HFFc6 (cell line): ENCODE measurements at places on chromosomes 2 and 18. TPM values are rescaled to one million over a fixed set of nuclear protein-coding genes. Genes with fewer than 3 reads are reported as not detected.

Gene LHCGR
- total RNA-seq: not detected in 3 replicates

- no peak for DNase-seq
Observed at GRCh38 chr2:176173567-176174381, 14.7 kb upstream of the HOXD1 start.

DNA sequence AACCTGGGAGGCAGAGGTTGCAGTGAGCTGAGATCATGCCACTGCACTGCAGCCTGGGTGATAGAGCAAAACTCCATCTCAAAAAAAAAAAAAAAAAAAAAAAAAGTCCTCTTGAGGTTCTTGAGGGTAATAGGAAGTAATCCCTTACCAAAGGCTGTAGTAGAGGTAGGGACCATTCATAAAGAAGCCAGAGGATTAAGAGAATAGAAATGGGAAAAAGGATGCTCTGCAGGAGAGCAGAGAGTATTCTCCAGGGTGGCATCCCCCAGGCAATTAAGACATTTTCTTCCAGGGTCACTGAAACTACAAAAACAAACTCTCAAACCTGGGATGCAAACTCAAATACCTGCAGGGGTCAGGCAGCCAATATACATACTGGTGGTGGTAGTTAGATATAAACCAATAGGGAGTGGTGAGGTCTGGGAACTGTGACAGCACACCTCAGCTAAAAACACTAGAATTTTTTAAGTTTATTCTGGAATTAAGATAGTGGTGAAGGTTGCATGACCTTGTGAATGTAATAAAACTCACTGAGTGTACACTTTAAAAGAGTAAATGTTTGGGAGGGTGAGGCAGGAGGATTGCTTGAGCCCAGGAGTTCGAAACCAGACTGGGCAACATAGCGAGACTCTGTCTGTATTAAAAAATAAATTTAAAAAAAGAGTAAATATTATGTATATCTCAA, 24.7 kb downstream of the RAPH1 start:
- DNase-seq: no peak

Gene MYO5B
- total RNA-seq: 0.17 to 0.28 TPM in 2 of 3 replicates, not detected in the other

DNA sequence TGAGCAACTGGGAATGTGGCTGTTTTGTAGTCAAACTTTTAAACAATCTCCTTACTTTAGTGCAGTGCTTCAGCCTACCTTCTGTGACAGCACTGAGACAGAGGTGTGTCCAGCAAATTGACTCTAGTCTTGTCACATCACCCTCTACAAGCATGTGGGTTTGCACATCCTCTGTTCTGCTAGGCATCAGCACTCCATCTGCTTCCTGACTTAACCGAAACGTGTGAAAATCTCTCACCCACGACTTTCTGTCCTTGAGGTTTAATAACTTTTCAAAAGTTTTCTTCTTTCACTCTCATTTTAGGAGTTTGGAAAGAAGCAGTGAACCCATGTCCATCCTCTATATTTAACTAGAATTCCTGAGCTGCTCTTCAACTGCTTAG, 42.6 kb downstream of the TTR start:
- DNase-seq: no peak

GRCh38 chr18:3604498-3605408, 154.8 kb downstream of the TGIF1 start:
- DNase-seq: peak; percentile 93
